ENCODE measurements at places on chromosomes 6 and 20.
A peak's percentile ranks its signal among the peaks of the same experiment; 100 is the strongest.

- DNase-seq = no peak
Observed at GRCh38 chr6:91487696-91488392, 901.0 kb upstream of the MAP3K7 start.

- DNase-seq = no peak
Observed at GRCh38 chr6:11632795-11633511, 95.4 kb downstream of the TMEM170B start.

GRCh38 chr20:63032026-63032800 is 25.4 kb upstream of the BHLHE23 start:
- DNase-seq = no peak

DNA sequence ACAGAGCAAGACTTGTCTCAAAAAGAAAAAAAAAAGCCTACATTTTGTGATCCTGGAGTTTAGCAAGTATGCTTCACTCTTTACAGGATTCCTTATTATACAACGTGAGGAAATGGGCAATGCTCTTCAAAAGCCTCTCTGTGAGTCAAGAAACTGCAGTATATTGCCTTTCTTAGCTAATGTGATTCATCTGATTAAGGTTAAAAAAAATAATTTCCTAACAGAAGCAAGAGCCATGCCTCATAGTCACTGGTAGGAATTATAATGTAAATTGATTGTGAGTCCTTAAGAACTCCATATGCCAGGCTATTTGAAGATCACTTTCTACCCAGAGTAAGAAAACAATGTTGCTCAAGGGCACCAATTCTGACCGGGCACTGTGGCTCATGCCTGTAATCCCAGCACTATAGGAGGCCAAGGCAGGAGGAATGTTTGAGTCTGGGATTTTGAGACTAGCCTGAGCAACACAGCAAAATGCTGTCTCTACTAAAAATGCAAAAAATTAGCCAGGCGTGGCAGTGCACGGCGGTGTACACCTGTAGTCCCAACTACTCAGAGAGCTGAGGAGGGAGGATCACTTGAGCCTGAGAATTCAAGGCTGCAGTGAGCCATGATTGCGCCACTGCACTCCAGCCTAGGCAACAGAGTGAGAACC is 43.3 kb downstream of the SLC26A8 start:
- no peak for DNase-seq

GRCh38 chr6:119294984-119295383 is 54.6 kb downstream of the MAN1A1 start:
- DNase-seq = no peak

GRCh38 chr20:33188421-33188820 is 20.5 kb downstream of the BPIFA2 start:
- DNase-seq = no peak

DNA sequence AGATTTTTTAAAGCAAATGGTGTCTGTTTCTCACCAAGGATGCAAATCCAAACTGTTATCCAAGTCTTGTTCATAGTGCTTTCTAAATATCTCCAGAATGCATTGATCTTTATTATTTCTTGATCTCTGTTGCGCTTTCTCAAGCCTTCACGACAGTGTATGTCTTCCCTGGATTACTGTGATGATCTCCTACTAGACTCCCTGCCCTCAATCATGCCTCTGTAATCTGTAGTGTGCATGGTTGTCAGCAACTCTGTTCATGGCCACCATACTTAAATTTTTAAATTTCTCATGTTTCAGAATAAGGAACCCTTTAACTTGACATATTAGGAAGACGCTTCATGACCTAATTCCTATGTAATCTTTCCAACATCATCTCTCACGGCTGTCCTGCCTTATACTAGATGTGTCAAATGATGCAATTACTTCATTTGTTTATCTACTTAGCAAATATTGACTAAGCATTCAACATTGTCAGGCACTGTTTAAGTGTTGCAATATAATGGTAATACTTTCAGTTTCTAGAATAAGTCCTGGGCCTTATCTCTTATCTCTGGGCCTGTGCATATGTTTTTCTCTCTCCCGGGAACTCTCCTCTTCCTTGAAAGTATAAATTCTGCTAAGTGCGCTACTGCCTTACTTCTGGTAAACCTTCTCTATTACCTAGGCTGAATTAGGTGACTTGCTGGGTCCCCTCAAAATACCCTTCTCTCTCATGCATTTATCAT is 25.6 kb upstream of the AHI1 start:
- no peak for DNase-seq

DNA sequence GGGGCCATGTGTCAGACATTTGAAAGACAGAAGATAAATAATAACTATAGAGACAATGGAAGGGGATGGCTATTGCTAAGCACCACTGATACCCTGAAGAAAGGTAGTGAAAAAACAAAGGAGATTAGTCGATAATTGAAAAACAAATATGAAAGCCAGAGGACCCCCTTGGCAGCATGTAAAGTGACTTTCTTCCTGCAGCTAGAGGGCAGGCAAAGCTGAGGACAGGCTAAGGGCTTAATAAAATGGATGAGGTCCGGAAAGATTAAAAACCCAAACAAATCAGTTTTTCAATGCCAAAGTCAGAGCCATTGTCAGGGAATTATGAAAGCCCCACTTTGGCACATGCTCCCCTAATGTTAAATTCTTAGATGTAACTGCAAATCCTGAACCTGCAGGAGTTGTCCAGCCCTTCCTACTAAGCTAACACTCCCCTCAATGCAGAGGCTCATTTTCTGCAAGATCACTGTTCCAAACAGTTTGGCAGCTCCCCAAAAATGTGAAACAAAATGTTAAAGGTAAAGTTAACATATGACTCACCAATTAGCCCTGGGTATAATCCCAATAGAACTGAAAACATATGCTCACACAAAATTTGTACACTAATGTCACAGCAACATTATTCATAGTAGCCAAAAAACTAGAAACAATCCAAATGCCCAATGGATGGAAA is 1177.9 kb downstream of the GRIK2 start:
- DNase-seq = no peak

DNA sequence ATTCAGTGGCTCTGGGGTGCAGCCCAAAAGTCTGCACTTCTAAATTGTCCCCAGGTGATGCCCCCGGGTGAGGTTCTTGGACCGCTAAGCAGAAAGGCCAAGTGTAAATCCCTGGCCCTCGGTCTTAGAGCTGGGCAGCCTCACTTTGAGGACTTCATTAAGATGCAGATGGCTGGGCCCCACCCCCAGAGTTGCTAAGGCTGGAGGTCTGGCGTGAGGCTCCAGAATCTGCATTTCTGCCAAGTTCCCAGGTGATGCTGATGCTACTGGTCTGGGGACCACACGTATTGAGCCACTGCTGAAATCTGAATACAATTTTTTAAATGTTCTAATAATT is 735 bp upstream of the SLC23A2 start:
- no peak for DNase-seq

DNA sequence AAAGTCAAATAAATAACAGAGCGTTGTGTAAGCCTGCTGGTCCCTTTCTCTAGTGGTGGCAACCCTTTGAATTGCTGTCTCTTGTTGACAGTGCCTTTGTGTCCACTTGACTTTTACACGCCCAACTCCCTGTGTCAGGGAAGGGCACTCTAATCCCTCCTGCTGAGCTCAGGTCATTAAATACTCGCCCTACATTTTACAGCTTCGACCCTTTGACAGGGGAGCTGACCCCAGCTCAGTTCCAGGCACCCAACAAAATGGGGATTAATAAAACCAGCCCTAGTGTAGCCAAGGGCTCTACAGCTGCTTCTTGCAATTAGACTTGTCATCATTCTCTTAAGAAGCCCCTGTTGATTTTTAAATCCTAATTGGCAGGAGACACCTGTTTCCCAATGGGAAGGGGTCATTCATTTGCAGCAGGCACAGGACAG is 308.2 kb downstream of the EYA4 start:
- DNase-seq = no peak

- no peak for DNase-seq
Observed at GRCh38 chr6:15500078-15500740, 162.6 kb downstream of the DTNBP1 start.

- DNase-seq = no peak
Observed at GRCh38 chr6:118705544-118706491, 54.4 kb upstream of the CEP85L start.

GRCh38 chr6:23510778-23511510 is 615.1 kb upstream of the NRSN1 start:
- DNase-seq = no peak

GRCh38 chr6:508614-509013 is 117.1 kb downstream of the IRF4 start:
- no peak for DNase-seq

GRCh38 chr6:87483929-87484328 is 11.2 kb downstream of the SLC35A1 start:
- no peak for DNase-seq

DNA sequence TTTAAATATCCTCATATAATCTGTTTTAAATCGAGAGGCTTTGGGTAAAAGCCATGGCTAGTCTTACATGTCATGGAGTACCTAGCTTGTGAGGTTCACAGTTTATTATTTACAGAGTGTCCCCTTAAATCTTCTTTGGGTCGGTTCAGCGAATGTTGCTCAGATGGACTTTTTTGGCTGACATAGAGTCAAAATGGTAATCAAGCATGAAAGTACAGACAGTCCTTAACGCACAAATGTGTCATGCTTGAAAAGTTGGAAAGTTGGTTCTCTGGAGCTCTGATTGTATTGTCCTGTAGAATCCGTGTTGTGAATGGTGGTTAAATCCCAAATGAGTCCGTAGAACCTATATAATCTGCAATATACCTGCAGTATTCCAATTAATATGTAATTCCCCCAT is 22.0 kb downstream of the PTPN1 start:
- no peak for DNase-seq

- no peak for DNase-seq
Observed at GRCh38 chr20:46246559-46246958, 61.7 kb downstream of the CDH22 start.

DNA sequence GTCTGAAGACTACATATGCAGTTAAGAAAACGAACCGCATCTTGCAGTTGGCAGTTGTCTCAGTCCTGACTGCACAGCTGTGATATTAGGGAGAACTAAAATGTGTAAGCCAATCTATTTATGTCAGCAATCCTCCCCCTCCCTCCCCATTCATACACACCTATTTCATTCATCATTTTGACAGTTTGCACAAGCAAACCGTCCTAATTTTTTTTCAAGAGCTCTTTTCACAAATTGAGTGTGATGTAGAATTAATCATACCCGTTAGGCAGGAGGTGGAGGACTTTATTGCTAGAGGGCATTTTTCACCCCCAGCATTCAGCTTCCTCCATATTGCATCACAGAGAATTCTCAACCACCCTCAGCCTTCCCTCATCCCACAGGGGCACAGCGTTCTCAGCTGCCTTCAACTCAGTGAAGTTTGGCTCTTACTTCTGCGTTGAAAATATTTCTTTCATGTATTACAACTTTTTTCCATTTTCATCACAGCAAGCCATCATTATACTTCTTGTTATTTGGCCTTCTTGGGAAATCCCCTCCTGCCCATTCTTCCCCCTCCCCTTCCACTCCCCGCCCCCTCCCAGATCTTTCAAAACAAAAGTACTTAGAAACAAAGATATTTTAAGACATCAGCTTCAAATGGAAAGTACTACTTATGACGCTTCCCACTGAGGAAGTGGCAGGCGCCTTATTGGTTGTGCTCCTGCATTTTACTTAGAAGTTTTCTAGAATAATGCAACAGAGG is 37.5 kb downstream of the NOX3 start:
- DNase-seq = peak; percentile 14

GRCh38 chr6:138971601-138972000 is 16.5 kb downstream of the REPS1 start:
- no peak for DNase-seq

DNA sequence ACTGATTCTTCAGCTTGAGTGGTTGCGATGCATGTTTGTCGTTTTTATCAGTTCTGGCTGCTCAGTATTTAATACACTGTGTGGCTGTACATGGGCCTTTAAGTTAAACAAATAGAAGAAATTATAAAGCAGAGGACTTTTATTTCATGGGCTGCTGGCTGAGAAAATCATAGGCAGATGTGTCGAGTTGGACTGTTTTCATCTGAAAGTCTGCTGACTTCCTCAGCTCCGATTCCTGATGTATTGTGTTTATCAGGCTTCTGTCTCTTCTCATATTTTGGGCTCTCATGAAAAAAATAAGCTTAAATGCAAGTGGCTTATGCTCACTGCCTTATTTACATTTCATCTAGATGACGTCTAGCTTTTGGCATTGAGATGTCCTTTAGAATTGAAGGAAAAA is 129.5 kb upstream of the GGTLC1 start:
- DNase-seq = no peak

DNA sequence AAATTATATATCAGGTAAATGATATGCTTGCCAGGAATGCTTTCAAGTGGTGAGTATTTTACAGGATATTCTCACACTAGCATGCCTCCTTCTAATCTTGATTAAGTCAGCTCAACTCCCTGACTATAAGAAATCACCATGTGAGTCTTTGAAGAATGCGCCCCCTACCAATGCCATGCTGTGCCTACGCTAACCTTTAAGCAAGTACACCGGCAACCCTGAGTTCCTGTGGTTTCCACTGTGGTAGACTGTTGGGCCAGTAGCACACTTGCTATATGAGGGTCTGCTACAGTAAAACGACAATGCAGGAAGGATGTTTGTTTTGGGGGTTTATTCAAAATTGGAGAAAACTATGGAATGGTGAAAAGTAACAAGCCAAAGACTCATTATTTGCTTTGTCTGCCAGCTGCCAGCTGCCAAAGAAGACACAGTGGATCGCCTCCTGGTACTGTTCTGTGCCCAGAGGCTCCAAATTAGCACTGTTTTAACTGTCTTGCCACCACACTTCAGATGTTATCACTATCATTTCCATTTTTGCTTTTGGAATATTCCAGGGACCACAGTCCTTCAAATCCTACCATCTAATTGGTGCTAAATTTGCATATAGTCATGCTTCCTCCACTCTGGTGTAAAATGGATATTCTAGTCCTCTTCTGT is 333.5 kb downstream of the RNGTT start:
- no peak for DNase-seq

DNA sequence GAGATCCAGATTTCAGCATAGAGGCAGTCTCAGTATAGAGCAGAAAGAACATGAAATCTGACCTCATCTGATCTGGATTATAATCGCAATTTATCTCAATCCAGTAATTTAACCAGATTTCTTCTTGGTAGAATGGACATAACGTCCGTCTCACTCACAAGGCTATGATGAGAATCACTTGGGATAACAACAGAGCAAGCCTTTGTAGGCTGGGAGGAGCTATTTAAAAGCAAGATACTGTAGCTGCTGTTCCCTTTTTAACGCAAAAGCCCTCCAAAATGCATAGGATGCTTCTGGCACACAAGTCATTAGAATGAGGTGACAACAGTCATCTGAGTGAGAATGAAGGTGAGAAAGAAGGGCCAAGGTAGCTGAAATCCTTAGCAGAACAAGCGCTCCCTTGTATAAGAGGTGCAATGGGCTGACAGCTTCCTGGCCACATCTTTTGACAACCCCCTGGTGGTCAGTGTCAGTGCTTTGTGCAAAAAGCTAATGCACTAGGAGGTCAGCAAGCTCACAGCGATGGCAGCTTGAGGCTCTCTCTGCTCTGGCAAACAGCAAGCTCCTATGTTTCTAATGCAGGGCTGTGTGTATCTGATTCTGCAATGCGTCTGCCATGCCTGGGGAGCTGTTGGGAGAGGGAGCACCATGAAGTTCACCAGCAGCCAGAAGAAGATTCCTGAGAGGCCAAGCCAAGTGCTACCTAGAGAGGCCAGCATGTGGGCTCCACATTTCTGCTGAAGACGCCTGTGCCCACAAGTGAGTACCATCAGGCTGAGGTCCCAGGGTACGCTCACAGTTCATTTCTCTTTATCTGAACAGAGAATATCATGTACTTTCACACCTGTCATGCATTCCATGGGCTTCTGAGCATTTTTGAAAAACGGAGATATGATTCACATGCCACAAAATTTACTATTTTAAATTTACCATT is 16.2 kb downstream of the METTL24 start:
- no peak for DNase-seq

- no peak for DNase-seq
Observed at GRCh38 chr6:75397656-75398465, 95.7 kb downstream of the FILIP1 start.

Measured in stimulated activated CD8-positive, alpha-beta memory T cell treated with anti-CD3 and anti-CD28 coated beads, Interleukin-2, amount 100 ng/mL, for 1 hour (primary cell).